ENCODE measurements at places on chromosomes 2 and 18. TPM values are rescaled to one million over a fixed set of nuclear protein-coding genes. Genes with fewer than 3 reads are reported as not detected.
A peak's percentile ranks its signal among the peaks of the same experiment; 100 is the strongest.

GRCh38 chr18:27665264-27665799 lies 480.2 kb upstream of the CHST9 start:
- H3K4me3 ChIP-seq = no peak overlapping the region
- H3K36me3 ChIP-seq = no peaks in the 10 kb centered on the region
- H3K4me1 ChIP-seq = no peaks in the 10 kb centered on the region

- DNase-seq = no peak
- H3K4me1 ChIP-seq = peaks cover 17% of the 10 kb centered on the region
- H3K27ac ChIP-seq = peak overlapping the region; percentile 94
- no peaks in the 10 kb centered on the region for H3K27me3 ChIP-seq
- no peaks in the 10 kb centered on the region for H3K36me3 ChIP-seq
Measured at GRCh38 chr18:29163596-29163995, 986.7 kb upstream of the CDH2 start.

- DNase-seq = no peak
- H3K36me3 ChIP-seq = no peaks in the 10 kb centered on the region
- no peaks in the 10 kb centered on the region for H3K27me3 ChIP-seq
Measured at GRCh38 chr2:150101947-150102346, 385.5 kb downstream of the RND3 start.

GRCh38 chr2:20198796-20199632 lies 25.9 kb downstream of the SDC1 start:
- H3K27ac ChIP-seq = no peak overlapping the region
- no peak for DNase-seq
- H3K36me3 ChIP-seq = no peaks in the 10 kb centered on the region
- no peak overlapping the region for H3K4me3 ChIP-seq

DNA sequence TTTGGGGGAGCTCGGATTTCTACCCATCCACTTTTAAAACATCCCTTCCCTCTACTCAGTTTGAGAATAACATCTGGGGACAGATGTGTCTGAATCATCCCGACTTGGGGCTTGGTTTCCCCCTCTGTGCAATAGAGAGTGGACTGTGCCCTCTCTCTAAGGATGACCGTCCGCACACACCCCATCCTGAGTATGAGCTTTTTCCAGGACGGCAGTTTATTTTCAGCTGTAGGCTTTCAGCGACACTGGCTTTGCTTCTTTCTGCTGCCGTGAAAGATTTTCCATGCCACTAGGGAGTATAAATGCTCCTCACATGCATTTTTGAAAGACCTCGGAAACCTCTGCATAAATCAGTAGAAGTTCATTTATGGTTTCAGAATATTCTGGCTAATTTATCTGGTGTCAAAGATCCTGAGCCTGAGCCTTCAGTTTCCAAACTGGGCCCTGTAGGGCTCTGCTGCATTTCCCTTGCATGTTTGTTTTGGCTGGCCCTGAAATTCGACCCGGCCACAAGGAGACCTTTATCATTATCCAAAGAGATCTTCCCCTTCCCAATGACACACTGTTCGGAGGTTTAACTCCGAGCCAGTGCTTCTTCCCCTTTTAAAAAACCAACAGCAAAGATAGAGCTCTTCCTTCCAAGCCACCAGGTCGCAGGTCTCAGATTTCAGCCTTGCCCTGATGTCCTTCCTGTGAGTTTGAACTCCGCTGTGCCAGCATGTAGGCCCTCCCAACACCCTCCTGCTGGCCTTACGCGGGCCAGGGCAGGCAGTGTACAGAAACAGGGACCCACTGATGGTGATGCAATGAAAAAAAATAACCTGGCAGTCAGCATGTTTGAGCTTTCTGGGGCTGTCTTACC lies 53.3 kb downstream of the FECH start:
- no peaks in the 10 kb centered on the region for H3K36me3 ChIP-seq
- DNase-seq = peak; percentile 25
- H3K4me3 ChIP-seq = peak overlapping the region; percentile 6
- H3K27me3 ChIP-seq = no peaks in the 10 kb centered on the region

GRCh38 chr2:144454466-144455287 lies 65.2 kb downstream of the ZEB2 start:
- peak overlapping the region; percentile 79 for H3K27ac ChIP-seq
- H3K36me3 ChIP-seq = no peaks in the 10 kb centered on the region
- H3K4me3 ChIP-seq = no peak overlapping the region
- peaks cover 26% of the 10 kb centered on the region for H3K4me1 ChIP-seq
- H3K27me3 ChIP-seq = no peaks in the 10 kb centered on the region
- no peak for DNase-seq

The TDRD15 gene
- polyA plus RNA-seq = not detected

The LCT gene
- polyA plus RNA-seq = not detected
